Mammary epithelial cell (primary cell): ENCODE measurements at places on chromosomes 5 and 9.

DNA sequence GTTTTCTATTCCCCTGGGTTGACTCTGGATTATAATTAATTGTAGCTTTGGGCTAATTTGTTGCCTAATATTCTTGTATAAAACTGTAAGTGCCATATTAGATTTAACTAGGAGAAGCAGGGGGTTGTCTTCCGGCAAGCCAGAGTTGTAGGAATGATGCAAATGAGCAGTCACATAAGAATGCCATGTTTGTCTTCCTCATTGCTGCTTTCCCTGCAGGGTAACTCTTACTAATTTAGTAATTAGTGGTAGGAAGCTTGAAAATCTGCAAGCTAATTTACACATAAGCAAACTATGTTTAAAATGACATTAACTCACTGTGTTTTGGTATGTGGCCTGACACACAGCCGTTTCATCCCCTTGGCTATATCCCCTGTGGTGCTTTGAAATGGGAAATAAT lies 527.8 kb downstream of the KCTD16 start:
- no peak for DNase-seq

GRCh38 chr5:61991866-61992265 lies 314.1 kb upstream of the KIF2A start:
- peak; percentile 40 for DNase-seq

DNA sequence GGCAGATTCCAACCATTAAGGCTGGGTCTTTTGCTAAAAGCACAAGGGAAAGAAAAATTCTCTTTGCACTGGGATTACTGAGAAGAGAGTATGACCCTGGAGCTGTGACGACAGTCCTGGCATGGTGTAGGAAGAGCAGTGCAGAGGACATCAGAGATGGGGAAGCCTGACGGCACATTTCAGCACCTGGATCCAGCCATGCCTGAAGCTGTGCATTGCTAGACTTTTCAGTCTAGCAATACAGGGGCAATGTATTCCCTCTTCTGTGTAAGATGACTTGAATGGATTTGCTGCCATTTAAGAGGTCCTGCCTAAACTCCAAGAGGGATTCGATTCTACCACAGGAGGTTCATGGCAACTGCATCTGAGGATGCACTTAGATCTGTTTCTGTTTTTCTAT lies 12.3 kb upstream of the MRNIP start:
- DNase-seq, result no peak

DNA sequence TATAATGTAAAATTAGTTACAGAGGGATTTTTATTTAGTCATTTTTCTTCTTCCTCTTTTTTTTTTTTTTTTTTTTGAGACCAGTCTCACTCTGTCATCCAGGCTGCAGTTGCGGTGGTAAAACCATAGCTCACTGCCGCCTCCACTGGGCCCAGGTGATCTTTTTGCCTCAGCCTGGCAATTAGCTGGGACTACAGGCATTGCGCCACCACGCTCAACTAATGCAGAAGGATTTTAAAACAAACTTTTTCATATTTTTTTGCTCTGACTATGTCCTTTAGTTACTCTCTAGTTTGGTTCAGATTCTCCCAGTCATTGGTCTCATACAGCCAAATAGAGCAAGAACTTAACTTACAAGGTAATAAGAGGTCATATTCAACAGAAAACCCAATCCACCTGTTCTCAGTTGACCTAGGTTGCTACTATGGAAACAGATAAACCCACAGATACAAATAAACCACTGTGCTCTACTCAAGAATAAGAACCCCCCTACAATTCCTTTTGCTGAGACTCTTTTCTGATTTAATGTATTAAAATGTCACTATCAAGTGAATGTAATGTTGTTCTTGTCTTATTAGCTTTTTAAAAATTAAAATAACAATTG lies 50.1 kb upstream of the TTC39B start:
- no peak for DNase-seq

DNA sequence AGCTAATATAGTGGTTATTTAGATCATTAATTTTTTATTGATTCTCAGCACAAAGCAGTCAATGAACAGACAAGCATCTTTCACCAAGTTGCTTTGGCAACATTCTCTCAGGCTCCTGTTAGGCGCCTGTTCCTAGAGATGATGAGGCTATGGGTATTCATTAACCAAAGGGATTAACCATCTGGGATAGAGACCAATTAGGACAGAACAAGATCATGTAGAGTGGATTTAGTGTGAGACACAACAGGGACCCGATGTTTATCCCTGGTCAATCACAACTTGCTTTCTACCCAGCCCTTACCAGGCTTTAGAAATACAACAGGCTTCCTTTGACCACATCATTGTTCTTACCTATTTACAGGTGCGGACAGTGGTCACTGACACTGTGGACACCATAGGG lies 82.2 kb downstream of the PJA2 start:
- DNase-seq, result no peak

- DNase-seq, result no peak
Observed at GRCh38 chr9:34227445-34227844, 48.6 kb downstream of the UBAP1 start.

DNA sequence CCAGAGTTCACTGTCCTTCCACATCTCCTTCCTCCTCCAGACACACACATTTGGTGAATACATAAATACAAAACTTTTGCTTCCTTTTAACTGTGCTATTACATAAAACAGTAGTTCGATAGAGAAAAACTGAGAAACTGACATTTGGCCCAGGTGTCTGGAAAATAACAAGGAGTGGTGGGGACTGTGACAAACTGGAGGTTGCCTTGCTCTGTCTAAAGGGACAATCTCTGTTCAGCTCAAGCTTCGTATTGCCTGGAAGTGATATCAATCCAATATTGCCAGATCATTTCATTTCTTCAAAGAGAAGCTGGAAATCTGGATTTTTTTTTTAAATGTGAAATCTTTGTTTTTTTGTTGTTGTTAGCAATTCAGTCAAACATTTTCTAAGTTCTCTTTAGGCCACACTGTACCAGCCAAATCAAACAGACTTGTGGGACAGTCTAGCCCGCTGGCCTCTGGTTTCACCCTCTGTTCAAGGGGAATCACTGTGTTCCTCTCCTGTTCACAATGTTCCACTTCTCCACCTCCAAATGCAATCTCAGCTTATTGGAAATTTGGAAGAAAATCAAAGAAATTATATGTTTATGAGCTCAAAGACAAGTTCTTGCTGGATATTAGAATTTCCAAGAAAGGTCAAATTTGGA lies 612.5 kb downstream of the KIF4B start:
- no peak for DNase-seq

GRCh38 chr5:108700930-108701329 lies 46.8 kb upstream of the FER start:
- no peak for DNase-seq
